ENCODE measurements at places on chromosomes 13 and 19. TPM values are rescaled to one million over a fixed set of nuclear protein-coding genes. Genes with fewer than 3 reads are reported as not detected.

CCL25 gene
- not detected for total RNA-seq

ACTMAP gene
- 12.1 TPM for total RNA-seq

DNA sequence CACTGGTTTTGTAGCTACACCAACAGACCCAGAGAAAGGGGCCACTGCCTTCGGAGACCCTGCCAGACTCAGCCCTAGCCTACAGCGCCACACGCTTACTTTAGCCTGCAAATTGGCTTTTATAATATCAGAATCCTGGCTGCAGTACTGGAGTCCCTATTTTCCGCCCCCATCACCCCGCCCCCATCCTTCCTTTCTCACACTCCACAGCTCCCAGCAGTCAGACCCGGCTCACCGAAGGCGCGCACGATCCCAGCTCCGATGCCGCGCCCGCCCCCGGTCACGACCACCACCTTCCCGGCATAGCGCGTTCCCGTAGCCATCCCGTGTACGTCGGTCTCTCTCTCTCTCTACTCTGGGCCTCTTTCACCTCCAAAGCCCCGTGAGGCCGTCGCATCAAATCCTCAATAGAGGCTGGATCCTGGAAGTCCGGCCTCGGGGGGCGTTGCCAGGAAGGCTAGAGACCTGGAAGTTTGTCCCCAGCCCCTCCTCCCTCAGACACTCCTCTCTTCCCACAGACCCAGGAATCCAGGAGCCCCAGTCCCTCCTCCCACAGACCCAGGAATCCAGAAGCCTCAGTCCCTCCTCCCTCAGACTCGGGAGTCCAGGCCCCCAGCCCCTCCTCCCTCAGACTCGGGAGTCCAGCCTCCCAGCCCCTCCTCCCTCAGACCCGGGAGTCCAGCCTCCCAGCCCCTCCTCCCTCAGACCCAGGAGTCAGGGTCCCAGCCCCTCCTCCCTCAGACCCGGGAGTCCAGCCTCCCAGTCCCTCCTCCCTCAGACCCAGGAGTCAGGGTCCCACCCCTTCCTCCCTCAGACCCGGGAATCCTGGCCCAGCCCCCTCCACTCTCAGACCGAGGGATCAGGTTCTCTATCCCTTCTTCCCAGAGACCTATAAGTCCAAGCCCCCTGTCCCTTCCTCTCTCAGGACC, at the start of gene HSD17B14:
TSS of gene HSD17B14 (minus strand) at position 403 of the 929 bp plus-strand sequence. CDS start at position 323, 80 bp downstream.
- peak; percentile 46 for DNase-seq

TJP3 gene
- 297 TPM for total RNA-seq

GRCh38 chr19:2164020-2164998, 576 bp downstream of the DOT1L start:
- peak; percentile 48 for DNase-seq

ZNF135 gene
- total RNA-seq = 1.2 TPM

- no peak for DNase-seq
These were observed 10.5 kb downstream of the CDADC1 start for GRCh38 chr13:49258089-49258796.

DNA sequence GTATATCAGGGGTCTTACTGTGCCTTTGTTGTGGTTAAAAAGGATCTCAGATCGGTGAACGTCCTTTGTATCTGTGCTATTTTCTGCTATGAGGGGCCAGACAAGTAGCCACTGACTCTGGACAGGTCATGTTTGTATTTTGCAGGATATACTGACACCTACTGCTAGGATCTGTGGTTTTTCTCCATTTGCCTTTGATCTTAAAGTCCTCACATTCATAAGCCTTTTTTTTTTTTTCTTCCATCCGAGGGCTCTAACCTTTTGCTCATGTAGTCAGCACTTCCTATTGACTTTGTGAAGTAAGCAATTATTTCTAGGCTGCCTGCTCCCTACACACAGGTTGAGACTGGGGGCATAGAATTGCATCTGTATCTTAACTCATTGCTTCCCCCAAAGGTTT, 106.2 kb downstream of the SLITRK5 start:
- DNase-seq = no peak

MTUS2 gene
- 0.15 TPM for total RNA-seq

DNA sequence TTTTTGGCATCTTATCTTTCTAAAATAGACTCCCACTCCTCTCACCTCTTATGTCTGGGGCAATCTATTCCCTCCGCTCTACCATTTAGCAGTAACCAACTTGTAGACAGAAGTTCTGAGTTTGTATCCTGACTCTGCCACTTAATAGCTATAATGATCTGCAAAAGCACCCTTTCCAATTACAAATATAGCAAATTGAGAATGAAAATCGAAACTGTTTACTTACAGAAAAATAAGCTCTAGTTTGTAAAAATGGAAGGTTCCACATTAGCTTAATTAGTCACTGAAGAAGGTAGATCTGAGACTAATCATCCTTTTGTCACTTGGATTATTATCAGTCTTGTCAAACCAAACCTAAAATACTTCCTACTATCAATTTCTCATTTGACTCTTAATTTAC, 409.3 kb downstream of the DIAPH3 start:
- DNase-seq = no peak

ANGPTL8 gene
- total RNA-seq = not detected

GRCh38 chr13:24328145-24328544, 18.8 kb downstream of the C1QTNF9 start:
- peak; percentile 26 for DNase-seq

ZNF490 gene
- total RNA-seq = 10.1 TPM

DNA sequence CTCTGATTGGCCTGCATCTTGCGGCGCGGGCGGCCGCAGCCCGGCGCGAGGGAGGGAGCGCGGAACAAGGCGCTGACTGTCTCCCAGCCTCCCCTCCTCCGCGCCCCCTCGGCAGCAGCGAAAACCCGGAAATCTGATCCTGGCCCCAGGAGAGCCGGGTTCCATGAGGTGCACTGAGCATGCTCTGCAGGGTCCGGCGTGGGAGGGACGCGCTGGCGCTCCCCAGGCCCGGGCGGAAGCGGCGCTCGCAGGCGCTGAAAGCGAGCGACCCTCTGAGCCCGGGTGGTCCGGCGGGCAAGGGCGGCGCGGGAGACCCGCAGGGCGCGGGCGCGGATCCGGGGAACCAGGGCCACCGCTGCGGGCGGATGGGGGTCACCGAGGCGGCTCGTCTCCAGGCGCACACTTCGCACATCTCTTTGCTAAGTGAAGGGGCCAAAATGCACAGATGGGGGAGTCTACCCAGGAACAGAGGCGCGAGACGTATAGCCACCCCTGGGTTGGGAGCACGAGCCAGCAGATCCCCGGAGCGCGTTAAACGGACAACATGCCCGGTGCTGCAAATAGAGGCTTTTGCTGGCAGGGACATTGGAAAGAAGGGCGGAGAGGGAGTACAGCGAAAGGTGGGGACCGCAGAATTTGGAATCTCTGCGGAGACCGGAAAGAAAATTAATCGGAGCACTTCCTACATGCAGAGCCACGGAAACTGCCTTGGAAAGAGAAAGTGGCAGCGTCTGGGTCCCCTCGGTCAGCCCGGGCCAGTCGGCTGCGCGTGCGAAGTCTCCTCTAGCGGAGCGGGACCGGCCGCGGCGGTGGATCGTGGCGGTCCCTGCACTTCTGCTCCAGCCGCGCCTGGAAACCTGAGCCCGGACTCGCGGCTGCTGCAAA, 510 bp upstream of the PCDH9 start:
- DNase-seq = peak; percentile 89

TSSK6 gene
- total RNA-seq = 2.8 TPM

DNA sequence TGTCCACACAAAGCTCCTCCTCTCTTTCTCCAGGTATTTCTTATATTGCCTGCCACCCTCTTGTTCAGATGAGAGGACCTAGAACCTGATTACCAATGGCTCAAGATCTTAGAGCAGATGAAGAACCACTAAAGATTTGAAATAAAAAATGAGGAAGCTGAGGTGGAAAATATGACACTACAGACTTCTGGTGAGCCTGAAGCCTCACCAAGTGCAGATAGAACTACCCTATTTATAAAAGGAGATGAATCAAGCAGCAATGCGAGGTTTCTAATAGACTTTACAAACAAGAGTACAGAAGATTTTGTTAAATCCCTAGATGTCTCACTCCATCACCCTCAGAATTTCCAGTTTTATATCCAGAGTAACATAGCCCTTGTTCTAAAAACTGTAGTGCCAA, 345.8 kb downstream of the TBC1D4 start:
- DNase-seq = no peak

- no peak for DNase-seq
These were observed 252.2 kb upstream of the SLITRK6 start for GRCh38 chr13:86051134-86052103.

DNA sequence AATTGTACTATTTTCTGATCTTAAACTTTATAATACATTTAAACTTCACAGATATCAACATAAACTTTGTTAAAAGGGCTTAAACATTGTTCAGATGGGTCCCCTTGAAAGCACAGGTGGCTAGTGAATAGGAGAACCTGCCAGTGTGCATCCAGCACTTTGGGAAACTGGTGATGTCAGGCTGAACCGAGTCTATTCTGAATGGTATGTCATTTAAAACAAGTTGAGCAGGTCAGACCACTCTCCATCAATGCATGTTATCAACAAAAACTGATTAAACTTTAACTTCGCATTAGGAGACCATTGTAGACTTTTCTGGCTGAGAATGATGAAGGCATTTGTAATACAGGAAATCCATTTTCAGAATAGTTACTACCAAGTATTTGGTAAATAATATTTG, 50.1 kb upstream of the FREM2 start:
- DNase-seq = peak; percentile 8

DNA sequence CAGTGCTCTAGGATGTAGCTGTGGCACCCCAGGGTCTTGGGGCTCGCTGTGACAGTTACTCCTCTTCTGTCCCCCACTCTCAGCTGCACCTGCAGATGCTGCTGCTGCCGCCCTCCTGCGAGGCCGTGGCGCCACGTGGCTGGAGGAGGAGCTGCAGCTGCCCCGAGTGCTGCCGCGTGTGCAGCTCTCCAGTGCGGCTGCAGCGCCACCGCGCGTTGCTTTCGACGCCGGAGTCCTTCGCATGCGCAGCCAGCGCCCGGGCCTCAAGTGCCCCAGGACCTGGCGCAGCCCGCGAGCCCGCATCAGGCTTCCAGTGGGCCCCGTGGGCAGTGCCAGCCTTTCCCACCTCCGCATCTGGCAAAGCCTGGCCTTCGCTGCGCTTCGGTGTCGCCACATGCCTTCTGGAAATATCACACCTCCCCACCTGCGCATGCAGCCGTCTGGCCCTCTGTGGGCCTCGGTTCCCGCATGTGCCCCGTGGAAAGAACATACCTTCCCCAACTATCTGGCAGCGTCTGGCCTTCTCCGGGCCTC, 692 bp upstream of the ZNF580 start:
- peak; percentile 73 for DNase-seq

SYCN gene
- not detected for total RNA-seq

- DNase-seq = no peak
These were observed 1071.3 kb upstream of the MIR17HG start for GRCh38 chr13:90276216-90276615.

DNA sequence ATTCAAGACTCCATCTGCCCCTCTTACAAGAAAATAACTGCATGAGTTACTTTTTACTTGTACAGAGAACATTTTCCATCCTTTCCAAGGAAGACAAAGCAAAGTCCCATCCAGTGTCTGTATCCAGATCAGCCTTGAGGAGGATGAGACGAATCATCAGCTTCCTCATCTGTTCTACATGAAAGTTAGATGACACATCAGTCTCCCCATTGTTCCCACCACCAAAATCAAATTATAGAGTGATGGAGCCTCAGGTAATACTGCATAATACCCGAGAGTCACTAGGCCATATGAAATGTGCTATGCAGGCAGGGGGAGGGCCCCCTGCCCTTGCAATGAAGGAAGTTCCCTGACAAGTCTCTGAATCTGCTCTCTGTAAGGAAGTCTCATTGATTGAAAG, 1244.6 kb upstream of the SLC10A2 start:
- no peak for DNase-seq

ZNF420 gene
- 6.4 TPM for total RNA-seq

DNA sequence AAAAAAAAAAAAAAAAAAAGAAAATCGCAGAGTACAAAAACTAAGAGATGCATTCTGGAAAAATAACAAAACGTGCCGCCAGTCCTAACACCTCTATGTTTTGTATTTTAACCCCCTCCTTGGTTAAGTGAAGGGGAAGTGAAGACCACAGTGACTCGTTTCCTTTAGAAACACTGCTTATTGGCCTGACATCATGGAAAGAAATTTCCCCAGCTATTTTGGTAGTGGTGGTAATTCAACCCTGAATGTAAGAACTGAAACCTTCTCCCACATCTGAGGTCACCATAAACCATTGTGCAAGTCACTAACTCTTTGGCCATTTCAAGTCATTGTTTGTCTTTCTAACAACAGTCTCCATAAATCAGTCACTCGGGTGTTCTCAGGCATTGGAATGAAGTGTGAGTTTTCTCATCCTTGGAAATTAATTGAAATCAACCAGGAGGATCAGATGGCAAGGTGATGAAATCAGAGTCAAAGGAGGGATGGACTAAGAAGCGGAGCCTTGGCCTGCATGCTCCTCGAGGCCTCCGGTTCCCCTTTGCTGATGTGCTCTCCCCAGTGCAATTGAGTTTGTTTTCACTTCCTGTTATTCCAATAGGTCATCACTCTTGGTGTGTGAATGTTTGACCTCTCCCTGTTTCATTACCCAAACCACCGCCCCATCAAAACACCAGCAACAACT, 443.9 kb downstream of the FGF9 start:
- DNase-seq = no peak

DNA sequence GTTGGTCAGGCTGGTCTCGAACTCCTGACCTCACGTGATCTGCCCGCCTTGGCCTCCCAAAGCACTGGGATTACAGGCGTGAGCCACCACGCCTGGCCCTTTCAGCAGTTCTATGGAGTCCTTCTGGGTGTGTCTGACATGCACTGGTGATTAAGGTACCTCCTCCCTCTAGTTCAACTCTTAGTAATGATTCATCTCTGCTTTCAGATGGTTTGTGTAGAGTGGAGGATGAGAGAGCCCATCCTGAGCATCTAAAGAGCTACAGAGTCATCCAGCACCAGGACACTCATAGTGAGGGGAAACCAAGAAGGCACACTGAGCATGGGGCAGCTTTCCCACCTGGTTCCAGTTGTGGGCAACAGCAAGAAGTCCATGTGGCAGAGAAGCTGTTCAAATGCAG, 8.2 kb downstream of the ZNF584 start:
- no peak for DNase-seq

COL4A2 gene
- 79.7 TPM for total RNA-seq

DNA sequence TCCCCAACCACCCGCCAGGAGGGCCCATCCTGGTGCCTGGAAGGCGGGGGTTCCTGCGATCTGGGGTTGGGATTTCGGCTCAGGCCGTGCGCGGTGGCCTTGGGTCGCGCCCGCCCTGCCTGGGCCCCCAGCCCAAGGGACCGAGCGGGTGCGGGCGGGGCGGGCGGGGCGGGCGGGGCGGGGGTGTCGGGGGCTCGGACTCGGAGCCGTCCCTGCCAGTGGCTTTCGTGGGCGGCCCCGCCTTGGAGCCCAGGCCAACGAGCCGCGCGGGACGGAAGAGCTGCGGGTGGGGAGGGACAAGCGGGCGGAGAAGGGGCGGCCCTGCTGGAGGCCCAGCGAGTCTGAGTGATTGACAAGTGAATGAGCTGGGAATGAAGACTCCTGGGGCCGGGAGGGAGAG, 24.6 kb upstream of the ZNF729 start:
- no peak for DNase-seq

ZNF616 gene
- total RNA-seq = 7.1 TPM

GRCh38 chr13:101204270-101205020, 211.9 kb downstream of the NALCN start:
- DNase-seq = no peak

GRCh38 chr19:50818859-50819472, 4.6 kb downstream of the KLK1 start:
- no peak for DNase-seq
